ENCODE measurements at places on chromosomes 7 and 10.
A peak's percentile ranks its signal among the peaks of the same experiment; 100 is the strongest.

DNA sequence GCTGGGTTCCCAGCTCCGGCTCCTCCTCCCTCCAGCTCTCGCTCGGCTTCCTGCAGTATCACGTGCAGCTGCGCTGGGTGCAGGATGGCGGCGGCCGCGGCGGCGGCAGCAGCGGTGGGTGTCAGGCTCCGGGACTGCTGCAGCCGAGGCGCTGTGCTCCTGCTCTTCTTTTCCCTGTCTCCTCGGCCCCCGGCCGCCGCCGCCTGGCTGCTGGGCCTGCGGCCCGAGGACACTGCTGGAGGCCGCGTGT, at the start of gene CNNM1:
CNNM1 (plus strand) TSS at position 53 of the 250 bp plus-strand sequence; CDS start at position 85, 32 bp downstream.
- DNase-seq = peak; percentile 45

DNA sequence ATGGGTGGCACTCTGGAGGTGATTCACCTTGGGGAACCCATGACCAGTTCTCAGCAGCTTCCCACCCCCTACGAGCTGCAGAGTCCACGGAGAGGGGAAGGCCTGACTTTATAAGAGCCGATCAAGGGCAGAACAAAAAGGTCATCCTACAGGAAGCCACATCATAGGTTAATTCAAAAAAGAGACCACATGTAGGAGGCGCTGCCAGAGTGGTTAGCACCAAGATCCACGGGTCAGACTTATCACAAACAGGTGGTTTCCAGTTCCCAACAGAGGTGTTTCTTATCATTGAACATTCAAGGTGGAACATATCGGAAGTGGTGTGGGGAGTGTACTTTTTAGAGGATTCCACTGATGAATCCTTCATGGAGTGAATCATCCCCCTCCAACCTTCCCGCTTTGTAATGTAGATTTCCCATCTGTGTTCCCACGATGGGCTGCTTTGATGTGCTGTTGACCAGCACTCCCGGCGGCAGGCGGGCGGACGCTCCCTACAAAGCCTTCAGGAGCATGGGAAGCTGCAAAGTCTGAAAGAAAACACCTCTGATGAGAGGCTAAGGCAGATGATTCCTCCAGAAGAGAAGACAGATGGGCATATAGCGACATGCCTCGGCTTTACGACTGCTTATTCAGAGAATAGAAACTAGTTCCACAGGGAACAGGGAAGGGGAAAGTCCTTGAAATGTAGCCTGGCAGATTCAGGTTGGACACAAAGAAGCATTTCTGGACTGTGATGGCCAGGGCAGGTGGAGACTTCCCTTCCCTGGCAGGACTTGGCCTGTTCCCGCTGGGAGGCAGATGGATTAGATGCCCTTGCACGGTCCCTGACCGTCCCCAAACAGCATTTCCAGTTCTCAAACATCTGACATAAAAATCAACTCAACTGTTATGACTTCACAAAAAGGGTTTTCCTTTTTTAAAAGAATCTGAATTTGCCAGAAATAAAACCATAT, 66.5 kb downstream of the AFAP1L2 start:
- DNase-seq = no peak

DNA sequence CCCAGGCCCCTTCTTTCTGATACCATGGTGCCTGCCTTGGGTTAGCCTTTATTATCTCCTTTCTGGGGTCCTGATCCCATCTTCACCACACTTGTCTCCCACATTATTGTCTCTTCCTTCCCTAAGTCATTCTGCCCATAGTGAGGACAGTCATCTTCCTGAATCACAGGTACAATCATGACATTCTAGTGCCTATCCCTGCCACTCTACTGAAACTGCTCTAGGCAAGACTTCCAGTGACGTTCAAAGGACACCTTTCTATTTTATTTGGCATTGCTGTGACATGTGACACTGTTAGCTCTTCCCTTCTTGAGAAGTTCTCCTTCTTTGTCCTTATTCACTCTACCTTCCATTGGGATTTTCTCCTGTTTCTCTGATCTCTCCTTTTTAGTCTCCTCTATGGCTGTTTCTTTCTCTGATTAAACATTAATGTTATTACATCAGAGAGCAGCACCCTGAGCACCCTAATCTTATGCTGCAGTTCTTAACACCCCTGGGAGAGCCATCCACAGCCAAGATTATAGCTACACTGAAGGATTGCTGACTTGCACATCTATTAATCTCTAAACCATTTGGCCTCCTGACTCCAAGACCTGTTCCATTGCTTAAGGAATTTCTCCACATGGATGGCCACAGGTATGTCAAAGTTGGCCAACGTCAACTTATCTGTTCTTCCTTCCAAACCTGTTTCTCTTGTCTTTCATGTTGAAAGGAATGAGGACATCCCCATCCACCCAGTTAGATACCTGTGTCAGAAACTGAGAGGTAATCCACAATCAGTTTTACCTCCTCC, 10.9 kb downstream of the MACC1 start:
- no peak for DNase-seq

GRCh38 chr7:141701489-141702046, 398 bp downstream of the DENND11 start:
- DNase-seq = peak; percentile 64

DNA sequence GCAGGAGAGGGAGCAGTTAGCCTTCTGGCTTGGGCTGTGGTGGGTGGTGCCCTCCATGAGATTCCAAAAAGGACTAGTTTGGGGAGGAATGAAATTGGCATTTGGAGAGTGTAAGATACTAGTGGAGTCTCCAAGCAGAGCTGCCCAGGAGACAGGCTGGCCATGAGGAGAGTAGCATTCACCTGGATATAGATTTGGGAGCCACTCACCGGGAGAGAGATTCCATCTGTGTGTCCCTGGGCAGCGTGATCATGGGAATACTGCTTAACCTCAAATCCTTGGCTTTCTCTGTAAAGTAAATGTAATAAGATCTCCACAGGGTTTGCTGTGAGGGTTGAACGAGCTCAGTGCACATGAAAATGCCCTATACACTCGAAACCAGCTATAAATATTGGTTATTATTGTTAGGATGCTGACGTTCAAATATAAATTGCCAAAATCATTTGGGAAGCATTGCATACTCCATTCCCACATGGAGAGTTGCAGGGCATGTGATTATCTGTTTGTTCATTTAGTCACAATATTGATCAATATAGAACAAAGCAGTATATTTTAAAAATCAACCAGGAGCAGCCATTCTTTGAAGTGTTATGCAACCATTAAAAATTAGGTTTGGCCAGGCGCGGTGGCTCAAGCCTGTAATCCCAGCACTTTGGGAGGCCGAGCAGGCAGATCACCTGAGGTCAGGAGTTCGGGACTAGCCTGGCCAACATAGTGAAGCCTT, 143.7 kb downstream of the CUX1 start:
- no peak for DNase-seq

GRCh38 chr7:40937879-40938278, 765.0 kb downstream of the INHBA start:
- no peak for DNase-seq

GRCh38 chr10:924524-924859, 7.0 kb downstream of the LARP4B start:
- no peak for DNase-seq

DNA sequence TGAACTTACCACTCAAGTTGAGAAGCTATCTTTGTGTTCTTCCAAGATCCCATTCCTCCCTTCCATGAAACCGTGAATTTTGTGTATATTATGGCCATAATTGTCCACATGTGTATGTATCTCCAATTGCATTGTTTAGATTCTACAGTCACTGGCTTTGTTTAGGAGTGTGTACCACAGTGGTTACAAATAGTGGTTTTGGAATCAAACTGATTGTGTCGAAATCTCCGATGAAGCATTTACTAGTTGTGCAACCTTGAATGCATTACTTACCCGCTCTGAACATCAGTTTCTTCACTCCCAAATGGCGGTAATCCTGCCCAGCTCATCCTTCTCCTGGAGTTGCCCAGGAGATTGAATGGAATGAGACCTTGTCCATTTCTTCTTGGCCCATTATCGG, 145.0 kb upstream of the ZNF32 start:
- DNase-seq = no peak

- no peak for DNase-seq
Observed at GRCh38 chr7:5750031-5750653, 31.3 kb downstream of the RNF216 start.

GRCh38 chr7:70595370-70595754, 536.6 kb upstream of the GALNT17 start:
- no peak for DNase-seq

GRCh38 chr7:37826825-37827224, 21.6 kb upstream of the NME8 start:
- DNase-seq = no peak

GRCh38 chr7:112174192-112174591, 32.0 kb downstream of the DOCK4 start:
- no peak for DNase-seq

All from T-helper 2 cell (primary cell).